ENCODE measurements at places on chromosomes 4 and X.

DNA sequence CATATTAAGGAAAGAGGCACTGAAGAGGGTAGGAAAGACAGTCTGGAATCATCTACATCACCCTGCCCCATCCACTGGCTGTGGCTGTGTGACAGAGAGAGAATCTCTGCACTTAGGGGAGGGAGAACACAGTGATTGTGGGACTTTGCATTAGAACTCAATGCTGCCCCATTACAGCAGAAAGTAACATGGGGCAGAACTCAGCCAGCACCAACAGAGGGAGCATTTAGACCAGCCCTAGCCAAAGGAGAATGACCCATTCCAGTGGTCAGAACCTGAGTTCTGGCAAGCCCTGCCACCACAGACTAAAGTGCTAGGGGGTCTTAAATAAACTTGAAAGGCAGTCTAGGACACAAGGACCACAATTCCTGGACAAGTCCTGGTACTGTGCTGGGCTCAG, 37.9 kb downstream of the ZNF330 start:
- no peak for DNase-seq

DNA sequence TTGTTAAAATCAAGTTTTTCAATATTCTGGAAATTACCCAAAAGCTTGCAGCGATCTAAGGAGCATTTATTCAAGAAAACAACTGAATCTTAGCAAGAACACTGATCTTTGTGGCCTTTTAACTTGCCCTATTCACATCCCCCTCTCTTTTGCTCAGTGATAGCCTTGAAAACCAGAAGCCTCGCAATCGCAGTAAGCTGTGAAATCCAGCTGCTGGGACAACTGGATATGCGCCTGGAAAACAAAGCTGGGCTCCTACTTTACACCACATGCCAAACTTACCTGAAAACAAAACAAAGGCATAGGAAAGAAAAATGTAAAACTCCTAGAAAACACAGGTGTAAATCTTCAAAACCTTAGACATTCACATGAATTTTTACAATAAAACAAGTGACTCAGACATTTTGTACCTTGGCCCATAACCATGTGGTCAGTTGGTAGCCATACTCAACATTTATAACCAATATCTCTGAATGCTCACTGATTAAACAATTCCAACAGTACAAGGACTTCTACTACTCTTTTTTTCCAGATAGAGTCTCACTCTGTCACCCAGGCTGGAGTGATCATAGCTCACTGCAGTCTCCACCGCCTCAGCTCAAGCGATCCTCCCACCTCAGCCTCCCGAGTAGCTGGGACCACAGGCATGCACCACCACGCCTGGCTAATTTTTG, 15.6 kb downstream of the SLC25A53 start:
- DNase-seq: no peak

DNA sequence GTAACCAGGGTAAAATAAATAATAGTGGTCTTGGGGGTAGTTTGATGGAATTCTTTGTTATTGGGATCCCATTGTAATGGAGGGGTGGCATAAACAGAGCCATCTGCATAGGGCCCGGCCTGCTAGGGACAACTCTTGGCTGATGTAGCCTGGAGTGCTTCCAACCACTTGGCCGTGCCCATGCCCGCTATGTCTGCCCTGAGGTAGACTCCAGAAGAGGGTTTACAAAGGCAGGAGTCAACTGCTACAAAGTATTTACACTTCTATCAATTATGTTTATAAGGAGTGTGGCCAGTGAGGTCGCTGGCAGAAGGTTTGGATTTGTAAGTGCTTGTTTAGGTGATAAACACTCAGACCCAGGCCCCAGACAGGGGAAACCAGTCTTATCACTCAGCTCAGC, 8.1 kb downstream of the RASL11B start:
- no peak for DNase-seq

DNA sequence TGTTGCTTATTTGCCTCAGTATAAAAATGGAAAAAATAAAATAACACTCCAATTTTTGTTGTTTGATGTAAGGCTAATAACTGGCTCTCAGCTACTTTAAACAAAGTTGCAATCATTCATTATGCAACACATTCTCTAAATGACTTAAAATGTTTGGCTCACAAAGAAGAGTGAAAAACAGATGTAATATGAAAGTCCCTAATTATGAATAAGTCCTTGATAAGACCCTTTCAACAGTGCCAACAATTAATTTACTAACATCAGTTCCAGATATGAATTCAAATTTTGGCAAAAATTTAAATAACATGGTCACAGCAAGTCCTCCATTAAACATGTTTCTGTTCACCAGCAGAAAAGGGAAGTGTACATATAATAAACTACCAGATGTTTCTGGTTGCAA, 69.8 kb downstream of the PAPSS1 start:
- no peak for DNase-seq

- DNase-seq: no peak
These were observed 133.6 kb downstream of the LUZP4 start for GRCh38 chrX:115423086-115423485.

DNA sequence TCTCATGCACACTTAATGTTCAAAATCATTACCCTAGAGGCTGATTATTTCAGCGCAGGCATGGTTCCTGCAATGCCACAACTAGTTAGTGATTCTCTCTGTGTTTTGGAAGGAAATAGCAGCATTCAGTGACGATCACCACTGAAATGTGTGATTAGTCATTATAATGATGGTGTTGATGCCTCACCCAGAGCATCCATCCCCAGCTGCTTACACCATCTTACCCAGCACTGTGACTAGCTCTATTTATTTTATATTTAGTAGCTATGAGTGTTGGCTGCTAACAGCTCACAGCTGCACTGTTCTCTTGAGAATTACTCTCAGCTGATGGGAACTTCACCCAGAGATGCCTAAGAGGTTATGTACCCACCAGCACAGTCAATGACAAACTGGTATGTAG, 60.5 kb upstream of the TSPAN7 start:
- no peak for DNase-seq

DNA sequence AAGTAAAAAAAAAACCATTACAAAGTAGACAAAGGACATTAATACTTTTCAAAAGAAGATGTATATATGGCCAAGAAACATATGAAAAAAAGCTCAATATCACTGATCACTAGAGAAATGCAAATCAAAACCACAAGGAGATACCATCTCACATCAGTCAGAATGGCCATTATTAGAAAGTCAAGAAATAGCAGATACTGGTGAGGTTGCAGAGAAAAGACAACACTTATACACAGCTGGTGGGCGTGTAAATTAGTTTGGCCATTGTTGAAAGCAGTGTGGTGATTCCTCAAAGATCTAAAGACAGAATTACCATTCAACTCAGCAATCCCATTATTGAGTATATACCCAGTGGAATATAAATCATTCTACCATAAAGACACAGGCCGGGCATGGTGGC, 39.3 kb downstream of the TASL start:
- no peak for DNase-seq

DNA sequence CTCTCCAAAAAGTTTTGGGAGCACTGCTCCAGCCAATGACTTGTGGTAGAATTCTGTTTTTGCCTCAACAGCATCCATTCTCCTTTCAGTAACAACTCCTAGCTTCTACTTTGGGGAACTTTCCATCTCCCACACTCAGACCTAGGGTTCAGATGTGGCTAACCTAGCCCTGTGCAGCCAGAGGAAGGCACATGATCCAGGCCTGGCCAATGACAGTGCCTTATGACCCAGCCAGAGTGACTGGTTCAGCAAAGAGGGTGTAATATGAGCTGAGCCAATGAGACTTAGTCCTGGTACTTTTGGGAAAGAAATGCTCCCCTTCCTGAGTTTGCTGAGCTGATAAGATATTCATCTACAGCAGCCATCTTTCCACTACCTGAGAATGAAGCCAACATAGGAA, 5.4 kb upstream of the USP46 start:
- no peak for DNase-seq

DNA sequence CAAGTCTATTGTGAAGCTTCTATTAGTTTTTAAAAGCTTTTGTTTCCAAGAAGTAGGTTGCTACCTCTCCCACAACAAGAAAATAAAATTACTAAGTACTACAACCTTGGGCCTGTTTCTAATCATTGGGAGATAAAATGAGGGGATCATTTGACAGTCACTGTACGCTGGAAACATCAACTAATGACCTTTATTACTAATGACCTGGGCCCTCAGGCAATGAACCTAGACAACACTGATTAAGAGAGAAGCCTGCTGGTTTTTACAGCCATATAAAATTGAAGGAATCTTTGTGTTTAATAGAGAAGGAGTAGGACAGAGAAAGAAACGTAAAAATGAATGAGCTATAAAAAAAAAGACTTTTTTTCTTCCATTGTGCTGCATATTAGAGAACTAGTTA, 1000.9 kb downstream of the STPG2 start:
- DNase-seq: no peak

Data from activated CD4-positive, alpha-beta T cell treated with anti-CD3 and anti-CD28 coated beads for 48 hours (primary cell).